ENCODE measurements at places on chromosomes 6 and 20.

- no peak for DNase-seq
Observed at GRCh38 chr6:140718021-140718420, 1343.6 kb upstream of the CITED2 start.

DNA sequence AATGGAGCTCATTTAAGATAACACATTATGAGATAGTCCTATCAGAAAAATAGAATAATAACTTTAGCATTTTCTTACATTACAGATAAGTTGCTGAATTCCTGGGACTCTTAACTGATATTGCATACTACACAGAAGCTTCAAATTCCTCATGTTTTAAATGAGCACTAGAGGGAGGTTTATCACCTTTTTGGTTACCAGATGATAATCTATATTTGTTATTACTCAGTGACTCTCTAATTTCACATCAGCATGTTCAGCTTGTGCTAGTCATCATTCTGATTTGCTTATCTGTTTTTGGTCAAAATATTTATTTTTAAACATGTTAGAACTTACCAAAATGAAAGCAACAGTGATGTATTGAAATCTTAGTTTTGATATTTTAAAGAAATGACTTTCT lies 20.5 kb upstream of the GJA10 start:
- no peak for DNase-seq

DNA sequence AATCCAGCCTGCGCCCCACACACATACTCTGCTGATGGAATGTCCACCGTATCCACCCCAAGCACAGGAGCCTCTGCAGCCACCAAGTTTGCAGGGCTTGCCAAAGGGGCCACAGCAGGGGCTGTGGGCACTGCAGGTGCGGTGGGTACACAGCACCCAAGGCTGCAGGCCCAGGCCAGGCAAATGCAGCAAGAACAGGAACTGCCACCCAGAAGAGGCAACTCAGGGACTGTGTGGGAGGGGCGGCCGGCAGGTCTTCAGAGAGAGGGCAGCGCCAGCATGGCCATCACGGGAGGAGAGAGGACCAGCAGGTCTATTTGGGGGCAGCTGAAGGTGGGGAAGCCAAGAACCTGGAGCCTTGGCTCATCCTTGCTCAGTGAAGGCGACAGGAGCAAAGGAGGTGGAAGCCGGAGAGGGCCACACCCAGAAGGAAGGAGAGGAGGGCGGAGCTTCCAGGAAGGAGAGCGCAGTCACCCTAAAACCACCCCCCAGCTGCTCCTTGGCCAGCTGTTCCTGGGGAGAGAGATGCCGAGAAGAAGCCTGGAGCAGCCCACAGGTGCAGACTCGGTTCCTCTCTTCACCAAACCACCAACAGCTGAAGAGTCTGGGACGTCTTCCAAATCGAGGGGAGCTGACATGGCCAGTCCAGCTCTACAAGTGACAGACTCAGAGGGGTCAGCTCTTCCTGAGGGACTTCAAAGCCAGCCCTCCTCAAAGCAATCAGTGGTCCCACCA lies 265.1 kb upstream of the CDYL start:
- no peak for DNase-seq

- DNase-seq = no peak
Observed at GRCh38 chr6:113493991-113494390, 363.2 kb upstream of the MARCKS start.

GRCh38 chr6:156416391-156416790 lies 360.8 kb upstream of the ARID1B start:
- no peak for DNase-seq

GRCh38 chr6:111713811-111714210 lies 108.1 kb upstream of the TRAF3IP2 start:
- no peak for DNase-seq

DNA sequence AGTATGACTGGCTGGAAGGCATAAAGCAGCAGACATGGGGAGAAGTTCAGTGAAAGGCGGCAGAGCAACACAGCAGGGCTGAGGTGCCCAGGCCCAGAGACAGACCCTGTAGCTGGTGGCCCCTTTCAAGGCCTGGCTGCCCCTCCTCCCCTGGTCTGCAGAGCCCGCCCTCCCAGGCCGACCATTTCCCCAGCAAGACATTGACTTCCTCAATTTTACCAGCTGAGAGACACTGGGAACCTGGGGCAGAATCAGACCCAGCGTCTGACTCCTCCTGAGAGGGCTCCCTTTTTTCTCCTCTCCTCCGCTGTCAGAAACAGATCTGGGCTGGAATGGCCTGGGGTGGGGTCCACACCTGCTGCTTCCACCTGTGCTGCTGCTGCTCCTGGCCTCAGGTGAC lies at the start of gene TREML4:
Gene TREML4 (plus strand): TSS at position 254 of the 400 bp plus-strand sequence. CDS start 79 bp downstream, at position 333.
- no peak for DNase-seq

- DNase-seq = no peak
Observed at GRCh38 chr6:6569096-6569810, 19.3 kb upstream of the LY86 start.

- no peak for DNase-seq
Observed at GRCh38 chr6:25290306-25291060, 11.3 kb downstream of the CARMIL1 start.

GRCh38 chr6:148836751-148837150 lies 89.9 kb downstream of the UST start:
- DNase-seq = no peak

- DNase-seq = peak; percentile 8
Observed at GRCh38 chr6:107066697-107067659, 39.0 kb downstream of the MTRES1 start.

DNA sequence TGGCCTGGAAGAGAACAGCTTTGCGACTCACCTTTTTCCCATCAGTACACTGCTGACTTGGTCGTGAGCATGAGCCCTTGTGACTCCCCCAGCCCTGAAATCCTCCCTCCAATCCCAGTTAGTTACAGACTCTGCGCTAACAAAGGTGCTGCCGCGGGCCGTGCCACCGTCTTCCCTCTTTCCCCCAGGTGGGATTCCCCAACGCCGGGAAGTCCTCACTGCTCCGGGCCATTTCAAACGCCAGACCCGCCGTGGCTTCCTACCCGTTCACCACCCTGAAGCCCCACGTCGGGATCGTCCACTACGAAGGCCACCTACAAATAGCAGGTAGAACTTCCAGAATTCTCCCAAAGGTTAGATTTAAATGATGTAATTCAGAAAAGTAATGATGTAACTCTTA lies 16.1 kb downstream of the MTG2 start:
- no peak for DNase-seq

DNA sequence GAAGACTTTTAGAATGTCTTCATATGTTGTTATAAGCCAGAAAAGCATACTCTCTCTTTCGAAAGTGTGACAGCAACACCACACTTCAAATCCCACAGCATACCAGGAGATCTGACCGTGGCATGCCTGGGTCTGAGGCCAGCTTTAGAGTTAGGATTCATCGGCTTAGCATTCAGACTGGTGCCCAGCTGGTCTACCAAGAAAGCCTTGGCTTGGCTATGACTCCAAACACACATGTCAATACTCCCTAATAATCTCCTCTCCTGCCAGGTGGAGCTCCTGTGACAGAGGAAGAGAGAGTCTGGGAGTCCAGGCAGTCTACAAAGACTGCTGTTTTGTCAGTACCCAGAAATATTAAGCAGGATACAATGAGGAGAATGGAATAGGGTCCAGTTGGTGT lies 77.1 kb upstream of the MAN1A1 start:
- no peak for DNase-seq

GRCh38 chr6:83854001-83854501 lies 891 bp downstream of the RIPPLY2 start:
- DNase-seq = no peak

DNA sequence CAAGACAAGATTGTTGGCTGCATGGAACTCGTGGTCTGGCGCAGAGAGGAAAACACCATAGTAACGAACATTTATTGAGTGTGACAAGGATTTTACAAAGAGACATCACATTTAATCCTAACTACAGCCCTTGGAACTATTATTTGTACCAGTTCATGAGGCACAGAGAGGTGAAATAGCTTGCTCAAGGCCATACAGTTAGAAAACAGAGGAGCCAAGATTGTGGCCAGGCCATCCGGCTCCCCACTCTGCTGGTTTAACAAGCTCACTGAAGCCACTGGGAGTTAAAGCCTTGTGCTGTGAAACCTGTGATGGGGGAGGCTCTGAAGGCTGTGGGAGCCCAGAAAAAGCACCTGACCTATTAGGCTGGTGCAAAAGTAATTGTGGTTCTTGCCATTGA lies 74.9 kb upstream of the ZNFX1 start:
- DNase-seq = no peak

- no peak for DNase-seq
Observed at GRCh38 chr20:47667531-47668312, 117.6 kb downstream of the SULF2 start.

DNA sequence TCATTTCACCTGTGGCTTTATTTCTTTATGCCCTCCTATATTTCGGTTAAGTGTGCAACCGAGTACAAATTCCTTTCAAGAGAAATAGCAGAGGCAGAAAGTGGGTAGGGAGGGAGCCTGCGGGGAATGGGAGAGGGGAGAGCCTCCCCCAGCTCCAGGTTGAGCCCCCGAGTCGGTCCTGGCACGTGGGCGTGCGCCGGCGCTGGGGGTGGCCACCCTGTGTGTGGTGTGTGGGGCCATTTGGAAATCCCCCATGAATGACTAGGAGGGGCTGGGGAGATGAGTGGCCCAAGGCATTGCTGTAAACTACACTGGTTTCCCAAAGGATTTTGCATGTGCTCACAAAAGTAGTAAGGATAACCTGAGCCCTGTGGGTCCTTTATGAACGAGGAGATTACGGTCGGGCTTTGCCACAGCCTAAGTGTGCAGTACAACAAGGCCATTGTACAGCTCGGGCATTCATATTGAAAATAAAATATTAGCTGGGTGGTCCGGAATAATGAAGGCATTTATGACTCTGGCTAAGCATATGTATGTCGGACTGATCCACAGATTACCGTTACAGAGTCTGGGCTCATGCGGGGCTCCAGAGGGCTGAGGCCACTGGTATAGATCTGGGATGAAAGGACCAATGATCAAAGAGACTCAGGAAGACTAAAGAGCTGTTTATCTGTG lies 84.5 kb upstream of the RALGAPA2 start:
- no peak for DNase-seq

DNA sequence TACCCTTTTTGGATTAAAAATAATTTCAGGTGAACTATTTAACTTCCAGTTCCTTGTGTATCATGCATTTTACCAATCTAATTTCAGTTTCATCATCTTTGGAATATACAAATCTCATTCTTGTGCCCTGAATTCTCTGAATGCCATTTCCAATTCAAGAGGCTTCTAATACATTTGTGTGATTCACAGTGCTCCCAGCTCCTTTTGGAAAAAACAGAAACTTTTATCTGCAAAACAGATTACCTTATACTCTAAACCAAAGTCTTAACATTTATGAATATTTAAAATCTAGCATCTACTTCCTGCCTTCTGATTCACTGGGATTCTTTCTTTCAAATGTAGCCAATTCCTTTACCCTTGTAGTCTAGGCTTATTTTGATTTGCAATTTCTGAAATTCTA lies 11.1 kb upstream of the PEX7 start:
- no peak for DNase-seq

GRCh38 chr6:137350857-137351256 lies 131.7 kb upstream of the IFNGR1 start:
- no peak for DNase-seq

- no peak for DNase-seq
Observed at GRCh38 chr6:17381424-17382147, 11.8 kb upstream of the CAP2 start.

- DNase-seq = no peak
Observed at GRCh38 chr6:99334526-99335127, 14.8 kb downstream of the FAXC start.

GRCh38 chr6:109299776-109300564 lies 82.3 kb downstream of the CD164 start:
- DNase-seq = no peak

GRCh38 chr6:29676981-29677601 lies 3.9 kb downstream of the ZFP57 start:
- no peak for DNase-seq

DNA sequence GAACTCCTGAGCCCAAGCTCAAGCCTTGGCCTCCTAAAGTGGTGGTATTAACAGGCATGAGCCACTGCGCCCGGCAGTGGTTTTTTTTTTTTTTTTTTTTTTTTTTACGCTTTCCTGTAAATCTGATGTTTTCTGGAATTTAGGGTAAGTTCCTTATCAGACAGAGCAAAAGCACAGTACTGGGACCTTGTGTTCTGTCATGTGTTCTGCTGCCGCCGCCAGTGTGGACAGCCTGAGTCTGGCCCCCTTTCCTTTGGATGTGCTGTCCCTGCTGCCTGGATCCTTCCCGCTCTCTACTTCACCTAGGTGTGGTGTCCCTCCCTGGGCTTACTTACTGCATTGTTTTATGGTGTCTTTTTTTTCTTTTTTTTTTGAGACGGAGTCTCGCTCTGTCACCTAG lies 11.7 kb downstream of the DNMT3B start:
- no peak for DNase-seq

DNA sequence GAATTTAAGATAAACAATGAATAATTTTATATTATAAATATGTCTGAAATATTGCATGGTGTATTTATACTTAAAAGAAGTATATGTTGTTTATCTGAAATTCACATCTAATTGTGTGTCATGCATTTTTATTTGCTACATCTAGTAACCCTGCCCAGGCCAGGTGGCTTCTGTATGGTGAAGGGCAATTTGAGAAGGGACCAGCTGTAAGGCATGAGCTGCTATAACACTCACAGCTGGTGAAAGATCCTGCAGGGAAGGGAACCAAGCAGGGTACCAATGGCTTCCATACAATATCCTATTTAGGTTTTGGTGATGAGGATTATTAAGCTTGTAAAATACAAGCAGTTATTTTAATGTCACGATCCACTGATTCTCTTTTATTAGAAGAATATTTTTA lies 921.8 kb upstream of the GJE1 start:
- no peak for DNase-seq

Measured in stimulated activated CD4-positive, alpha-beta T cell treated with anti-CD3 and anti-CD28 coated beads, Interleukin-15, amount 100 ng/mL, for 24 hours (primary cell).